ENCODE measurements at places on chromosomes 11 and 22. TPM values are rescaled to one million over a fixed set of nuclear protein-coding genes. Genes with fewer than 3 reads are reported as not detected.

DNA sequence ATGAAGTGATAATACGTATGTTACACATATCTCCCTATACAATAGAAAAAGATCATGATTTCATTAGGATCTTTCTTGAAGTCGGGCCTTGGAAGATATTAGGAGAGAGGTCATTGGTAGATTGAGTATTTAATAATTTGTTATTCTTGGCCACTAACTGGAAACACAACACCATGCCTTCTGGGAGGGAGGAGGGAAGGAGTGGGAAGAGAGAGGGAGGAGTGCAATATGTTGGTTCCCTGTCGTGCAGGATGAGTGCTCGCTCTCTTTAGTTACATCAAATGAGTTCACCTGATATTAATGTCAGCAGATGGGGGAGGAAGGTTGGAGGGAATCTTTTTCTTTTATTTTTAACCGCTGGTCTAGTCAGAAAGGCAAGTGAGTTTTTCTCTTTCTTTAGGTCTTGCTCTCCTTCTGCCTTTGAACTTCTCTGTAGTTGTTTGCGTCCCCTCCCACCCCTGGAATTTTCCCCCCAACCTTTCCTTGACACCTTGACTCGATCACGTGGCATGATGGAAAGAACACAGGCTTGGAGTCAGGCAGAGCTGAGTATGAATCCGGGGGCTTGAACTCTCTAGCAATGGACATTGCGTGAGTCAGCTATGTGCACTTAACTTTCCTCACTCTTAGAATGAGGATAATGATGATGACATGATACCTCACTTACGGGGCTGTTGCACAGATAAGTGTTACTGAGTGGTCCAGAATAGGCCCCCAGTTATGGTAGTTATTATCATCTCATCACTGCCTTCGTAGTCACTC is 6.2 kb downstream of the ADAMTS15 start:
- no peak overlapping the region for H3K4me3 ChIP-seq
- H3K27ac ChIP-seq: no peak overlapping the region
- peaks cover 12% of the 10 kb centered on the region for H3K27me3 ChIP-seq
- DNase-seq: no peak
- H3K4me1 ChIP-seq: no peaks in the 10 kb centered on the region
- H3K36me3 ChIP-seq: no peaks in the 10 kb centered on the region

DNA sequence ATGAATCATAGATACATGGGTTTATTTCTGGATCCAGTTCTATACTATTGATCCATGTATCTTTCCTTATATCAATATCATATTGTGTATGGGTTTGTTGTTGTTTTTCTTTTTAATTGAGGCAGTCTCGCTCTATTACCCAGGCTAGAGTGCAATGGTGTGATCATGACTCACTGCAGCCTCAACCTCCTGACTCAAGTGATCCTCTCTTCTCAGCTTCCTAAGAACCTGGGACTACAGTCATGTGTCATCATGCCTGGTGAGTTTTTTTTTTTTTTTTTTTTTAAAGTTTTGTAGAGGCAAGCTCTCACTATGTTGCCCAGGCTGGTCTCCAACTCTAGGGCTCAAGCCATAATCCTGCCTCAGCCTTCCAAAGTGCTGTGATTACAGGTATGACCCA is 1589.4 kb upstream of the TENM4 start:
- H3K27ac ChIP-seq: no peak overlapping the region
- H3K4me3 ChIP-seq: no peak overlapping the region
- no peaks in the 10 kb centered on the region for H3K27me3 ChIP-seq

GRCh38 chr11:96752221-96752620 is 362.4 kb downstream of the JRKL start:
- no peak overlapping the region for H3K27ac ChIP-seq
- no peaks in the 10 kb centered on the region for H3K36me3 ChIP-seq
- DNase-seq: no peak
- no peaks in the 10 kb centered on the region for H3K4me1 ChIP-seq

- no peak for DNase-seq
- no peaks in the 10 kb centered on the region for H3K36me3 ChIP-seq
- H3K4me3 ChIP-seq: no peak overlapping the region
- peaks cover 10% of the 10 kb centered on the region for H3K27me3 ChIP-seq
These were observed 166.4 kb upstream of the UBASH3B start for GRCh38 chr11:122488892-122489706.

GRCh38 chr22:44245438-44245837 is 64.7 kb downstream of the PARVG start:
- DNase-seq: no peak
- no peak overlapping the region for H3K4me3 ChIP-seq
- no peaks in the 10 kb centered on the region for H3K4me1 ChIP-seq
- H3K27ac ChIP-seq: no peak overlapping the region

DNA sequence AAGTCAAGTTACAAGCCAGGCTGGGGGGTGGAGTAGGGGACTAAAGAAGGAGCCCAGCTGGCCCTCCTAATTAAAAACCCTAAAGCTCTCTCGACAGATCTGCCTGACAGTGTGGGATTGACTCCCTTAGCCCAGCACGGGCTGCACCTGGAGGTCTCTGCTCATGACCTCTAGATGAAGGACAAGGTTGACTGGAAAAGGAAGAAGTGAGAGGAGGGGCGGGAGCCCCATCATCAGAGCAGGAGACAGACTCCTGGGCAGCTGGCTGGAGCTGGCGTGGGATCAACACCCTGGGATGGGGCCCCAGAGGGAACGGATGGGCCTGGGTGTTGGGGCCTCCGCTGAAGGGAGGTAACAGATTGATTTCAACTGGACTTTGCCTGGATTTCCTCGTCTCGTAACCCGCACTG is 46.1 kb downstream of the RPUSD4 start:
- H3K27ac ChIP-seq: no peak overlapping the region
- H3K27me3 ChIP-seq: peaks cover 8% of the 10 kb centered on the region
- H3K4me3 ChIP-seq: no peak overlapping the region
- H3K36me3 ChIP-seq: no peaks in the 10 kb centered on the region
- H3K4me1 ChIP-seq: no peaks in the 10 kb centered on the region
- no peak for DNase-seq

DNA sequence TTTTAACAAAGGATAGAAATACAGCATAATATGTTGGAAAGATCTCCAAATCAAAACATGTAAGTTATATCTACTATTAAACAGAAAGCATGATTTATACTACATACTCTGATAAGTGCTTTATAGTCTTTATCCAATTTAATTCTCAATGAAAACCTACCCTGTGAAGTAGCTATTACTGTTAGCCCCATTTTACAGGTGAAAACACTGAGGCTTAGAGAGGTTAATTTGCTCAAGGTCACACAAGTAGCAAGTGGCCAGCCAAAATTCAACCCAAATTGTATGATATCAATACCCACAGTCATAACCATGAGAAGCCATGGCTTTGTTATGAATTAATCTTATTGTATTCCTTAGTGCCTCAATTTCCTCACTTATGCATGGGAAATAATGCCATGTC is 675 bp upstream of the OR5AN1 start:
- DNase-seq: no peak
- no peaks in the 10 kb centered on the region for H3K36me3 ChIP-seq
- no peak overlapping the region for H3K27ac ChIP-seq
- H3K27me3 ChIP-seq: peaks cover 7% of the 10 kb centered on the region
- H3K4me1 ChIP-seq: no peaks in the 10 kb centered on the region

DNA sequence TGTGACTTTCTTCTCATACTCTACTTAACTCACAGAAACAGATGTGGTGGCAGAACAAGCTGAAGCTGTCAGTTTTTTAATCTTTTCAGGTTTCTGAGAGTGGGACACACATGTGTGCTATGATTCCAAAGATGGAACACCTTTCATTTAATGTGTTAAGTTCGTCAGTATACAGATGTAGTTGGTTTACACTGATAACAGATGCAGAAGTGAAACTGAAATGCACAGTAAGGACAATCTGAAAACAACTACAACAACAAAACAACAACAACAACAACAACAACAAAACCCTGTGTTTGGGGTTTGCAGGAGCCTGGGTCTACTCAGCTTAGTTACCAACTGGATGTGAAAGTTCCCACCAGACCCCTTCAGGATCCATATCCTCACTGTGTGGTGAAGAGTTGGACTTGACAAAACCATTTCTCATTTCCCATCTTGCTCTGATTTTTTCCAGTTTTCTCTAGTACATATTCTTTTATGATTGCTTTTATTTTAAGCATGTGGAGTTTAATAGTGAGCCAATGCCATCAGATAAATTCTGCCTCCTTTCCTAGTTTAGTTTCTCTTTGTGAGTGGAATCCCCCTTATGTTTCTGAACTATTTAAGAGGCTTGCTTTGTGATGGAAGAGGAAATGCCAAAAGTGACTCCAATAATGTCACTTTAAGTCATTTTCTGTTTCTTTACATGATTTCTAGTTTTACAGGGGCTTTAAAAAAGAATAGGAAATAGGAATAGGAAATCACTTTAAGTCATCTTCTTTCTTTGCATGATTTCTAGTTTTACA is 47.8 kb downstream of the ARHGAP42 start:
- no peaks in the 10 kb centered on the region for H3K27me3 ChIP-seq
- H3K27ac ChIP-seq: no peak overlapping the region
- no peaks in the 10 kb centered on the region for H3K4me1 ChIP-seq
- H3K4me3 ChIP-seq: no peak overlapping the region
- DNase-seq: no peak
- no peaks in the 10 kb centered on the region for H3K36me3 ChIP-seq

- no peak for DNase-seq
- peaks cover 2% of the 10 kb centered on the region for H3K36me3 ChIP-seq
- no peaks in the 10 kb centered on the region for H3K27me3 ChIP-seq
- H3K4me3 ChIP-seq: peak overlapping the region; percentile 98
- H3K27ac ChIP-seq: peak overlapping the region; percentile 87
- H3K4me1 ChIP-seq: peaks cover 19% of the 10 kb centered on the region
These were observed 586 bp downstream of the TTLL1 start for GRCh38 chr22:43088627-43088983.

- DNase-seq: no peak
- peaks cover 29% of the 10 kb centered on the region for H3K4me1 ChIP-seq
- H3K27ac ChIP-seq: peak overlapping the region; percentile 10
These were observed 5.2 kb upstream of the ADORA2A start for GRCh38 chr22:24422102-24422665.

DNA sequence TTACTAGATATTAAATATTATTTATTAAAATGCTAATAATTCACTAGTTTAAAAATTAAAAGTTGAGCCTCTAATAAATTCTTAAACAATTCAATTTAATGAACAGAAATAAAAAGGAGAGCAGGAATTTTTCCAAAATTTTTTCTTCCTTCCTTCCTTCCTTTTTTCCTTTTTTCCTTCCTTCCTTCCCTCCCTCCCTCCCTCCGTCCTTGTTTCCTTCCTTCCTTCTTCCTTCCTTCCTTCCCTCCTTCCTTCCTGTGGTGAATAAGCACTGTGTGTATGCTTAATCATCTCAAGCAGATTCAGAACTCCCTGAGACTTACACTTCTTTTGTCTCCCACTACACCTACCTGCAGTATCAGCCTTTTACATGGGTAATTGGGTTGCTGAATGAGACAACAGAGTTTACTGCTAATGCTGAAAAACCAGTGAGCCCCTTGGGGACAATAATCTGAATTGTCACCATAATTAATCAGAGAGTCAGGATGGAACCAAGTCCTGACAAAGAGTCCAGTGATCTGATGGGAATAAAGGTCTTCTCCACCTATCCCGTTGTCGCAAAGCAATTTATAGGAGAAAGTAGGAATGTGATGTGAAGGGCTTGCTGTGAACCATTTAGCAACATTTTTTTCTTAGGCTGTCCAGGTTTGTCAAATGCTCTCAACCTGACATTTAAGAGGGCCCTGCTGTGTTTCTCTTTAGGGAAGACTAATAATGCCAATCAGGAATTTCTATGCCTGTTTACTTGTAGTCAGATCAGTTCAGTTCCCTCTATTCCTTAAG is 58.1 kb upstream of the CEP295 start:
- H3K4me1 ChIP-seq: no peaks in the 10 kb centered on the region
- H3K27me3 ChIP-seq: peaks cover 5% of the 10 kb centered on the region
- no peak for DNase-seq
- no peak overlapping the region for H3K27ac ChIP-seq

DNA sequence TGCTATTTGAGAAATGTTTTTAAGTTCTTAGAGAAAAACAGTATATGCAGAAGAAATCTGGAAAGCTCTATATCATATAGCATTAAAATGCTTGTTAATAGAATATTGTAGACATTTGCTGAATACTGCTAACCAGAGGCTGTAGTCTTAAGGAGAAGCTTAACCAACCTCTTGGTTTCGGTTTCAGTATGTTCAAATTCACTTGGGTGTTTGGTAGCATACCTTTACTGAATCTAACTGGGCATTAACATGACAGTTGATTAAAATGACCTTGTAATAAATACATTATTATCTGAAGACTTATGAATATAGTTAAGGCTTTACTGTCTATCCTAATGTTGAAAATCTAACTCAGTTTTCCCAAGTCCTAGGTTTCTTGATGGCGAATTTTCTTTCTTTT is 5.4 kb downstream of the PCF11 start:
- peak overlapping the region; percentile 98 for H3K27ac ChIP-seq
- peak overlapping the region; percentile 100 for H3K4me3 ChIP-seq
- no peaks in the 10 kb centered on the region for H3K27me3 ChIP-seq
- no peak for DNase-seq
- H3K36me3 ChIP-seq: peaks cover 51% of the 10 kb centered on the region

DNA sequence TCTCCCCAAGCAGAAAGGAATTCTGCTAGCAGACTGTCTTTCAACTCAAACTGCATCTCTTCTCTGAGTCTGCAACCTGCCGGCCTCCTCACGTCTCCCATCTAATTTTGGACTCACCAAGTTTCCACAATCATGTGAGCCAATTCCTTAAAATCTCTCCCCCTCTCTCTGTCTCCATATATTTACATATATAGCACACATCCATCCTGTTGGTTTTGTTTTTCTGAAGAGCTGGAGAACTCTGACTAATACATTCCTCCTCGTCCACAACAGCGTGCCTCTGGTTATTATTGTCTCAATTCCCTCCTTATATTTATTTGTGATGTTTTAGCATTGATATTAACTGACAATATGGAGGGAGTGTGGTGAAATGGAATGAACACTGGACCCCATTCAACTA is 29.6 kb upstream of the FJX1 start:
- H3K4me3 ChIP-seq: no peak overlapping the region
- no peak overlapping the region for H3K27ac ChIP-seq
- no peak for DNase-seq
- H3K36me3 ChIP-seq: no peaks in the 10 kb centered on the region
- peaks cover 69% of the 10 kb centered on the region for H3K27me3 ChIP-seq

GRCh38 chr11:116849060-116849459 is 11.6 kb upstream of the APOA1 start:
- peaks cover 7% of the 10 kb centered on the region for H3K36me3 ChIP-seq
- no peak for DNase-seq
- H3K27ac ChIP-seq: no peak overlapping the region
- H3K27me3 ChIP-seq: no peaks in the 10 kb centered on the region
- H3K4me1 ChIP-seq: peaks cover 32% of the 10 kb centered on the region

GRCh38 chr11:113505541-113506375 is 30.6 kb upstream of the DRD2 start:
- H3K27me3 ChIP-seq: peaks cover 22% of the 10 kb centered on the region
- H3K27ac ChIP-seq: no peak overlapping the region
- H3K36me3 ChIP-seq: no peaks in the 10 kb centered on the region
- no peaks in the 10 kb centered on the region for H3K4me1 ChIP-seq
- DNase-seq: no peak

- H3K27ac ChIP-seq: no peak overlapping the region
- H3K4me1 ChIP-seq: no peaks in the 10 kb centered on the region
- no peak for DNase-seq
These were observed 33.3 kb upstream of the CACNG2 start for GRCh38 chr22:36736701-36737320.

The OR10A5 gene
- not detected for total RNA-seq

The TRIM44 gene
- 45.8 TPM for total RNA-seq

The RFPL1 gene
- total RNA-seq: not detected

The SCGB1D2 gene
- not detected for total RNA-seq

The DEPDC7 gene
- total RNA-seq: 2.4 TPM

The OR56A1 gene
- not detected for total RNA-seq

The TSPAN32 gene
- 10.2 TPM for total RNA-seq

The GPR83 gene
- 0.12 TPM for total RNA-seq

The LMO2 gene
- total RNA-seq: not detected

The OR52A1 gene
- total RNA-seq: not detected

The CALCA gene
- not detected for total RNA-seq

All from activated T-cell treated with anti-CD3 and anti-CD28 coated beads, Interleukin-2, amount 50 U/mL, for 72 hours (primary cell).